Aorta (tissue), 5 donors: ENCODE measurements at places on chromosomes 2 and 18. TPM values are rescaled to one million over a fixed set of nuclear protein-coding genes. Genes with fewer than 3 reads are reported as not detected.

GRCh38 chr18:73552171-73552570 lies 595.5 kb downstream of the FBXO15 start:
- DNase-seq = no peak
- H3K27me3 ChIP-seq = no peaks in the 10 kb centered on the region
- H3K27ac ChIP-seq = no peak overlapping the region
- no peaks in the 10 kb centered on the region for H3K36me3 ChIP-seq
- H3K4me1 ChIP-seq = no peaks in the 10 kb centered on the region

- no peak for DNase-seq
- no peaks in the 10 kb centered on the region for H3K36me3 ChIP-seq
- peaks cover 2% of the 10 kb centered on the region for H3K4me1 ChIP-seq
- H3K27me3 ChIP-seq = no peaks in the 10 kb centered on the region
- no peak overlapping the region for H3K4me3 ChIP-seq
Observed at GRCh38 chr2:26982102-26982742, 11.8 kb downstream of the MAPRE3 start.

GRCh38 chr2:191245869-191246531 lies 796 bp downstream of the MYO1B start:
- H3K4me1 ChIP-seq = peaks cover 6% of the 10 kb centered on the region
- no peaks in the 10 kb centered on the region for H3K36me3 ChIP-seq
- DNase-seq = peak; percentile 87
- no peak overlapping the region for H3K27ac ChIP-seq
- no peaks in the 10 kb centered on the region for H3K27me3 ChIP-seq

- no peak overlapping the region for H3K27ac ChIP-seq
- H3K36me3 ChIP-seq = no peaks in the 10 kb centered on the region
- no peak for DNase-seq
- no peaks in the 10 kb centered on the region for H3K27me3 ChIP-seq
- peaks cover 2% of the 10 kb centered on the region for H3K4me1 ChIP-seq
Observed at GRCh38 chr2:183088061-183088460, 9.5 kb downstream of the DUSP19 start.

Gene IL36A
- total RNA-seq = not detected

Gene ICOS
- 0.49 TPM for total RNA-seq

Gene CCL20
- total RNA-seq = not detected

Gene HMSD
- 0.60 TPM for total RNA-seq

Gene MC5R
- not detected for total RNA-seq
